NCI-H526 treated with DMSO at 0.1 percent for 48 hours (cell line): ENCODE measurements at places on chromosomes 1 and 21.

GRCh38 chr1:205204552-205204951 is 7.0 kb downstream of the DSTYK start:
- no peak for DNase-seq

DNA sequence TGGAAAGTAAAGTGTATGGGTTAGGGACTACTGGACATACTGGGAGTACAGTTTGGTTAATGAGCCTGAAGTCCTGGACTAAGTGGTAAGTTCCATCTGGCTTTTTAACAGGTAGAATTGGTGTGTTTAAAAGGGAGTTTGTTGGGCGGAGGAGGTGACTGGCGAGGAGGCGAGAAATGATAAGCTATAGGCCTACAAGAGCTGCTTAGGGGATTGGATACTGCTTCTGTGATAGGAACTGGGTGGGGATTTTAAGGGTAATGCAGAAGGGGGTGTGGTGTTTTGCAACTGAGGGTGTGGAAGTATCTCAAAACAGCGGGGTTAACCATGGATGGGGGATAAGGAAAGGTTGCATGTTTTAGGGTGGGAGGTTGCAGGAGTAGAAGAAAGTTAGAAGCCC is 3.5 kb downstream of the ERVH48-1 start:
- DNase-seq, result no peak

GRCh38 chr1:82266351-82266750 is 465.6 kb downstream of the ADGRL2 start:
- DNase-seq, result no peak

GRCh38 chr1:61299463-61299862 is 217.1 kb downstream of the NFIA start:
- DNase-seq, result no peak

DNA sequence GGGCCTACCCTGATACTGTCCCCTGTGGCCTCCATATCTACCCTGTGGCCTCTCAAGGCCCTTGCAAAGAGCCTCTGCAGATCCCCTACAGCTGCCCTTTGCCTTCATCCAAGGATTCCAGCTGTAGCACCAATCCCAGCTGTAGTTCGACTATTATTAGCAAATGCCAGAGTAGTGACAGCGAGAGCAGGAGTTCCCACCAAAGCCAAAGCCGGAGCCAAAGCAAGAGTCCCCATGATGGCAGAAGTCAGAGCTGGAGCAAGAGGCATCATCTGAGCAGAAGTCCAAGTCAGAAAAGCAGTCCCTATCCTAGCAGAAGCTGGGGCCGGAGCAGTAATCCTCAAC is 2.7 kb downstream of the NSUN4 start:
- DNase-seq, result no peak

GRCh38 chr1:154937988-154938386 is 1.5 kb upstream of the PMVK start:
- DNase-seq, result no peak

- DNase-seq, result no peak
Observed at GRCh38 chr1:53458634-53459033, 565 bp upstream of the DMRTB1 start.

GRCh38 chr1:184843732-184844495 is 89.3 kb upstream of the EDEM3 start:
- no peak for DNase-seq

DNA sequence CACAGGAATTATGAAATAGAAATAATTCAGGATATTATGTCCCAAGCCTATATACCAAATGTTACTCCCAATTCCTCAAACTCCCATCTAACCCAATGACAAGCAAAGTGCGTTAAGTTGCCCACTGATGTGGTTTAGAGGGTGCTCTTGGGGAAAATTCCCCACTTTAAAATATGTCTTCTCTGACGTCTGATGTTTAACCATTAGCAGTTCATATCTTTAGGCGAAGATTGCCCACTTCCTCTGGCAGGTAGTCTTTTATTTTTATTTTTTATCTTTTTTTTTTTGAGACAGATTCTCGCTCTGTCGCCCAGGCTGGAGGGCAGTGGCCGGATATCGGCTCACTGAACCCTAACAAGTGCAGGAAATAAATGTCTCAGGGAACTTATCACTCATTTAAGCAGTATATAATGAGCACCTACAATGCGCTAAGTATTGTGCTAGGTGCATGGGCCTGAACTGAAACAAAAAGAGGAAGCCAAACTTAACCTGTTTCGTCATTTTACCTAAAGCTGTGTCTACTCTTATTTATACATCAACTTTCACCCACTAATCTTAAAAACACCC is 1.3 kb upstream of the LYST start:
- DNase-seq, result no peak

DNA sequence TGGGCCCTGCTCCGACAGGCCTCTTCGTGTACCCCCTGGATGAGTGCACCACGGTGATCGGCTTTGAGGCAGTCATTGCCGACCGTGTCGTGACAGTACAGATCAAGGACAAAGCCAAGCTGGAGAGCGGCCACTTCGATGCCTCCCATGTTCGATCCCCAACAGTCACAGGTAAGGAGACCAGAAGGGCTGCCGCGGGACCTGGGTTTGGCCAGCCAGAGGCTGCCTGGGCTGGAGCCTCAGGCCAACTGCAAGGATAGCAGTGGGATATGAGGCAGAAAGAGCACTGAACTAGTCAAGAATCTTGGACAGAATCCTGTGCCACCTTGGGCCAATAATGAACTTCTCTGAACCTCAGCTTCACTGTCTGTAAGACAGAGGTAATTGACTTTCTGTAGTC is 22.1 kb downstream of the VWA5B1 start:
- DNase-seq, result no peak

- peak; percentile 58 for DNase-seq
Observed at GRCh38 chr1:203290261-203291089, 14.8 kb upstream of the BTG2 start.

DNA sequence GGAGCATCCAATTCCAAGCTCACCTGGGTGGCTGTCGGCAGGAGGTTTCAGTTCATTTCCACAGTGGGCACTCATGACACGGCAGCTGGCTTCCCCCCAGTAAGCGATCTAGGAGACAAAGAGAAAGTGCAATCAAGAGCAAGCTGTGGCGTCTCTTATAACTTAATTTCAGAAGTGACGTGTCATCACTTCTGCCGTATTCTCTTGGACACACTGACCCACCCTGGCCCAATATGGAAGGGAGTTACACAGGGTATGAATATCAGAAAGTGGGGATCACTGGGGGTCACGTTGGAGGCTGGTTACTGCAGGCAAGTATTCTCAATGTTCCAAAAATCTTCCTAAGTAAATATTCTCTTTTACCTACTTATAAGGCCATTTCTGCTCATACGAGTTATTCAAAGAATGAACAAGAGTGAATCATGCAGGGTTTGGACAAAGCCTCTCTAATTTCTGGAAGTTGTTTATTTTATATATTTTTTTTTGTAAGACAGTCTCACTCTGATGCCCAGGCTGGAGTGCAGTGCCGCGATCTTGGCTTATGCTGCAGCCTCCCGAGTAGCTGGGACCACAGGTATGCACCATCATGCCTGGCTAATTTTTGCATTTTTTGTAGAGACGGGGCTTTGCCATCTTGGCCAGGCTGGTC is 46.5 kb upstream of the GREM2 start:
- DNase-seq, result no peak

GRCh38 chr21:43850728-43851295 is 14.2 kb upstream of the AGPAT3 start:
- DNase-seq, result no peak

DNA sequence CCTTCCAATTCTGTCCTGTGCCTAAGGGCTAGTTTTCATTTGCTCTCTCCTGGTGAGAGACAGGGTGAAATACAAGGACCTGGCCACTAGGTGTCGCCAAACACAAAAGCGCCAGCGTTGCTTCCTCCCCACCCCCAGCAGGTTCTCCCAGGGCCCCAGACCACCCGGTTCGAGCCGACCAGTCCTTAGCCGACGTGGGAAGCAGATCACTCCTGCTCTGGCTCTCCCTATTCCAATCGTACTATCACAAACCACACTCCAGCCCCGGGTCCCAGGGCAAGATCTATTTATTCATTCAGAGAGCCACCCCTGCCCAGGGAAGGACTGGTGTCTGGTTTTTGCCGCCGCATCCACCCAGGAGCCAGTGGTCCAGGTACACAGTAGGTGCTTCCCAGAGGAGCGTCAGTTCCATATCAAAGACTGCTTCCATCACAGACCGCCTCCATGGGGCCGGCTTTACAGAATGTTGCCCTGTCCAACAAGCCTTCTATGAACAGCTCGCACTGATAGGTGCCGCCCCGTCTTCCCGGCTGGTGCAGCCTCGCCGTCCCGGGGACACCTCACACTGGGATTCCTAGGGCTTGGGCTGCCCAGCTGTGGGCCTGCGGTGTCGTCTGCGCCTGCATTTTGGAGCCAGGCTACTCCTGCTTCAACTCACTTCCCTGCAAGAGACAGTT is 35.0 kb downstream of the CTNNBIP1 start:
- peak; percentile 17 for DNase-seq

- peak; percentile 17 for DNase-seq
Observed at GRCh38 chr1:78005755-78006154, 1.0 kb downstream of the DNAJB4 start.

GRCh38 chr21:14877581-14878228 is 187.1 kb downstream of the NRIP1 start:
- DNase-seq, result no peak

- no peak for DNase-seq
Observed at GRCh38 chr1:188355082-188355481, 1526.3 kb downstream of the PLA2G4A start.

GRCh38 chr1:194731025-194731424 is 1544.6 kb upstream of the B3GALT2 start:
- no peak for DNase-seq

DNA sequence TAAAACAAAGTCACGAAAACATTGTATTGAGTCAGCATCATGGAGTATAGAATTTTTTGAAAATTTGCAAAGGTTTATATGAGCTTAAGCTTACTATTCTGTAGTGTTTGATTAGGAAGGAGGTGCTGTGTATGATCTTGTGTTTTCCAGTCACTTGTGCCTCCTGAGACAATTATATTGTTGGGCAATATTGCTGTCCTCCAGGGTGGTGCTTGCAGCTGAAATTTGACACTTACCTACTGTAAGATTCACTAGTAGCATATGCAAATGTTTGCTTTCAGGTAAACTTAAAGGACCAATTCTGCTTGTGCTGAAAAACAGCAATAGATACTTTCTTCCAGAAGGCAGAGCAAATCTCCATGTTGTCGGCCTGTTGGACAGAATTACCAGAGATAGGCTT is 268.0 kb downstream of the TGFB2 start:
- DNase-seq, result peak; percentile 31

GRCh38 chr1:153922076-153922971 is 448 bp downstream of the GATAD2B start:
- peak; percentile 96 for DNase-seq

- DNase-seq, result peak; percentile 39
Observed at GRCh38 chr1:44260792-44261170, 47.5 kb downstream of the DMAP1 start.

- peak; percentile 64 for DNase-seq
Observed at GRCh38 chr1:52141513-52142219, at the start of gene ZFYVE9. Gene ZFYVE9, plus strand, starts transcription at chr1:52142089. Its CDS starts 91,118 bp downstream, at chr1:52233207.

DNA sequence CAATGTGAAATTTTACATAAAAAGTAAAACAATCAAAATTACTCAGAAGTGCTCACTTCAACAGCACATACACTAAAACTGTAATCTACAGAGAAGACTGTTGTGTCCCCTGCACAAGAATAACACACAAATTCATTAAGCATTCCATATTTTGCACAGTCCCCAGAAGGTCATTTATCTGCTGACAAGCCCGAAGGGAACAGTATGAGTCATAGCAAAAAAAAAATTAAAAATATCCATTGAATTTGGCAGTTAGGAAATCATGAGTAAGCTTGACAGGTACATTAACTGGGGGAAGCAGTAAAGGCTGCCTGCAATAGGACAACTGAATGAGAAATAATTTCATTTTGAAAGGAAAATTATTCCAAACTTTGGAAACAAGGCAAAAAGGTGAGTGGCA is 3.3 kb upstream of the CACYBP start:
- no peak for DNase-seq

DNA sequence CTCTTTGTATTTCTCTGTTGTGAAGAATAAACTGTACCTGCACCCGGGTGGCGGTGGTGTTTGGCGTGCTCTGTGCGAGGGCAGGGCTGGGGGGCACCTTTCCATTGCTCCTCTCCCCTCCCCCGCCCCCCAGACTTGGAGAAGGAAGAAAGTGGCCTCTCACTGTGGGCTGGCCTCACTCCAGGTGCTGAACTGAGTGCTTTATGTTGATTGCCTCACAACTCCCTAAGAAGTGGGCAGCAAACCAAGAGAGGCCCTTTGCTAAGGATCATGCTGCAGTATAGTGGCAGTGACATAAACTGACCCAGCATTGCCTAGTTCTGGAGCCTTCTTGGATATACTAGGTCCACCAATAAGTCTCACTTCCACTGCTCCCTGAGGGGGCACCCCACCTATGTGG is 20.2 kb downstream of the A3GALT2 start:
- no peak for DNase-seq

DNA sequence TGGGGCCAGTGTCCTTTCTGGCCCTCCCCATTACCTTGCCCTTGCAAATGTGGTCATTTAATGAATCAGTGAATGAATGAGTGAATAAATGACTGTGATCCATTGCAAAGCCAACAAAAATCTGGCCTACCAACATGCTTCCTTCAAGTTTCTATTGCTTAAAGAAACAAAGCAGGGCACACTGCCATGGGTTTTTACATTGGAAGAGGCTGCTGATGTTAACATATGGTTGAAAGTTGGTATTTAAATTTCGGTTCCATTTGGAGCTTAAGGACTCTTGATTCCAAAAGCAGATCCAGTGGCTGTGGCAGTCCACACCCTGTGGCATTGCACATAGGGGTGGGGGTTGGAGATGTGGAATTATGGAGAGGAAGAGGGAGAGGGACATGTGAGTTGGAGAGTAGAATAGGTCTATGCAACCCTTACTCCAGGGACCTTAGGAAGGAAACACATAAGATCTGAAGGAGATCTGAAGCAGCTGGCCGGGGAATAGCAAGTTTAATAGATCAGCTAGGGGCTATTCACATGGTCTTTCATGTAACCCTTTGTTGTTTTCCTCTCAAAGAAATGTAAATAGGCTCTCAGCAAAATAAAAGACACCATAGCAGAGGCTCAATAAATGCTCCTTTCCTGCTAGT is 7.2 kb downstream of the ABCA4 start:
- no peak for DNase-seq

- no peak for DNase-seq
Observed at GRCh38 chr1:219928791-219929118, 398 bp upstream of the SLC30A10 start.

DNA sequence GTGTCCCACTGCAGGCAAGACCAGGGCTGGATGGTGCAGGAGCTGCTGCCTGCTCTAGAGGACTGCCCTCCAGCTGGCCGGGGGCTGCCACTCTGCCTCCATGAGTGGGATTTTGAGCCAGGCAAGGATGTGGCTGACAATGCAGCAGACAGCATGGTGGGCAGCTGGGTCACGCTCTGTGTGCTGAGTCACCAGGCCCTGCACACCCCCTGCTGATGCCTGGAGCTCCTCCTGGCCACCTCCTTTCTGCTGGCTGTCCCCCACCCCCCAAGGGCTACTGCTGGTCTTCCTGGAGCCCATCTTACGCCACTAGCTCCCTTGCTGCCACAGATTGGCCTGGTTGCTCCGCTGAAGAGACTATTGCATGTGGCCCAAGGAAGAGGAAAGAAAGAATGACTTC is 3.9 kb upstream of the ZSCAN20 start:
- DNase-seq, result no peak
